ENCODE measurements at places on chromosomes 6 and 20. TPM values are rescaled to one million over a fixed set of nuclear protein-coding genes. Genes with fewer than 3 reads are reported as not detected.

DNA sequence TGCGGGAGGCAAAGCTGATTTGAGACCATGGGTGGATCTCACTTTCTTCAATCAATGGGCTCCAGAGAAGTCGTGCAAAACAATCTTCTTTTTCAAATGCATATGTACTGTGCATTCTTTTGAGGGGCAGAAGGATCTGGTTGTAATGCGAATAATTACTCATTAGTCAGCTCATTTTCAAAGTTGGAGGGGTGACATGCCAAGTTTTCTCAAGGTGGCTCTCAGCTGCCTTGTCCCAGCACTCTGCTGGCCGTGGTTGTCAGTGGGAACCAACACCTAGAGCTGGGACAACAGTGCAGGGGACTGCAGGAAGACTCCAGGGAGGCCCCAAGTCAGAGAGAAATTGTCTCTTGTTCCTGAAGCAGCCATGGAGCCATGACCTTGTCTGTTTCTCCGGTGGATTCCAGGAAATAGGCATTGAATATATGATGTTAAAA is 25.3 kb downstream of the MYT1 start:
- no peak for DNase-seq

DNA sequence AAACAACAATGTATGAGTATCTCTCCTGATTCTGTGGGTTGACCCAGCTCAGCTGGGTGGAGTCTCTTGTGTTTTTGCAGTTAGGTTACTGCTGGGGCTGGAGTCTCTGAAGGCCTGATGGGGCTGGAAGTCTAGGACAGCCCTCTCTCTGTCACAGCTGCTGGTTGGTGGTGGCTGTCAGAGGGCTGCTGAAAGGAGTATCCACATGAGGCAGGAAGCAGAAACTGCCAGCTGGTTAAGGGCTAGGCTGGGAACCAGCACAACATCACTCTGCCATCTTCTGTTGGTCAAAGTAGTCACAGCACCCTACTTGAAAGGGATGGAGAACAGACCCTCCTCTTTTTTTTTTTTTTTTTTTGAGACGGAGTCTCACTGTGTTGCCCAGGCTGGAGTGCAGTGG is 10.0 kb upstream of the PACSIN1 start:
- DNase-seq = no peak

DNA sequence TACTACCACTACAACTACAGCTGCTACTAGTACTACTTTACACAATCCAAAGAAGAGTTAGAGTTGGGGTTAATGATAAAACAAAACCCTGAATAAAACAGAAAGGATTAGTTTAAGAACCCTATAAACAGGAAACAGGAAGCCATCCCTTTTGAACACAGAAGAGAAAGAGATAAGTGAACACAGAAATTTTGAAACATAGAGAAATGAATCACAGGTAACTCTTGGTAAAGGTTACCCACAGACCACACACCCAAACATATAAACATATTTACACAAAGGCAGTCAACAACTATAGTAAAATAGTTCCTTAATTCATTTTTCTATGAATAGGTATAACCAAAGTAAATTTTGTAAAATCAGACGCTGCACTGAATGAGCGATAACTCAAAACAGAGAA is 98.1 kb downstream of the RNGTT start:
- no peak for DNase-seq

DNA sequence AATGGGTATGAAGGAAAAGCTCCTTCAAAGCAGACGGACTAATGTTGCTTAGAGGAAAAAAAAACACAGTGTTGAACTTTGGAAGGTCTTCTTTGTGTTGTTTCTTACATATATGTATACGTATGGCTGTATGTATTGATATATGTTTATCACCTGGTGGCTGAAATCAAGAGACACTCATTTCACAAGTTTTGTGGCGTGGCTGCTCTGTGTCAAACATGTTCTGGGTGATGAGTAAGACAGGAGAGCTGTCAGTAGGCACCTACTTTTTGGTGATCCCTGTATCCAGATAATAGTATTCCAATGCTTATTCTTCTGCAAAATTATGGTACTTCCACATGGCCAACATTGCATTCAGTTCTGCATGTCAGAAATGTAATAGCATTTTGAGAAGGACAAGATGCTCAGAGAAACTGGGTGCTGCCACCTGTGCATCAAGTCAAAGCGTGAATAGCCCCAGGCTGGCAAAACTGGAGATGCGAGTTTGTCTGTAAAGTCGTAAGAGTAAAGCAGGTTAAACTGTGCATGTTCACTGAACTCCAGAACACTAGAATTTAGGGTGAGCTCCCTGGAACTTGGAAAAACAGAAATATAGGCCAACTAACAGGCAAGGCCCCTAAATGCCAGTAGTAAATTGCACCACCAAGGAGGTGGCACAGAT is 67.9 kb downstream of the ARMC2 start:
- DNase-seq = peak; percentile 24

DNA sequence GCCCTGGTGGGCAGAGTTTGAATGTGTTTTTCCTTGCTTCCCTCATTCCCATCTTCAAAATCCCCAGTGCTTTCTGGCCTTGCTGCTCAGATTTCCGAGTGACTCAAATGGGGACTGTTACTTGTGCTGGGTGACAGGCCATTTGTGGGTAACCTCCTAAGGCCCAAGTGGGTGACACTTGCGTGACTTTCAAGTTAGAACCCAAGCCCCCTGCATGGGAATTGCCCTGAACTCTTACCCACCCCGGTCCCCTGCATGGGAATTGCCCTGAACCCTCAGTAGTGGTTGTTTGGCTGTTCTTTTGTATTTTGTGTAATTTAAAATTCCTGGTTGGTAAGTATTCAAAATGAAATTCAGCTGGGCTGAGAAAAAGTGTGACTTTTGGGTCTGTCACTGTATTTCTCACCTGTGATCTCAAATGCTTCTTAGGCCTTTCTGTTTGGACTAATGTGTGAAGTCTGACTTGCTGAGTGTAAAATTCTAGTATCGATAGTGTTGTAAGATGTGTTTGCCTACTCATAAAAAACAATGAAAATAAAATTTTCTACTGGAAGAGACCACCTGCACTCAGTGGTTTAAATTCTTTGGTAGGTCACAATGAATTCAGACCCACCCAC is 12.4 kb upstream of the RBM38 start:
- no peak for DNase-seq

GRCh38 chr6:137230547-137230946 is 11.4 kb upstream of the IFNGR1 start:
- DNase-seq = no peak

DNA sequence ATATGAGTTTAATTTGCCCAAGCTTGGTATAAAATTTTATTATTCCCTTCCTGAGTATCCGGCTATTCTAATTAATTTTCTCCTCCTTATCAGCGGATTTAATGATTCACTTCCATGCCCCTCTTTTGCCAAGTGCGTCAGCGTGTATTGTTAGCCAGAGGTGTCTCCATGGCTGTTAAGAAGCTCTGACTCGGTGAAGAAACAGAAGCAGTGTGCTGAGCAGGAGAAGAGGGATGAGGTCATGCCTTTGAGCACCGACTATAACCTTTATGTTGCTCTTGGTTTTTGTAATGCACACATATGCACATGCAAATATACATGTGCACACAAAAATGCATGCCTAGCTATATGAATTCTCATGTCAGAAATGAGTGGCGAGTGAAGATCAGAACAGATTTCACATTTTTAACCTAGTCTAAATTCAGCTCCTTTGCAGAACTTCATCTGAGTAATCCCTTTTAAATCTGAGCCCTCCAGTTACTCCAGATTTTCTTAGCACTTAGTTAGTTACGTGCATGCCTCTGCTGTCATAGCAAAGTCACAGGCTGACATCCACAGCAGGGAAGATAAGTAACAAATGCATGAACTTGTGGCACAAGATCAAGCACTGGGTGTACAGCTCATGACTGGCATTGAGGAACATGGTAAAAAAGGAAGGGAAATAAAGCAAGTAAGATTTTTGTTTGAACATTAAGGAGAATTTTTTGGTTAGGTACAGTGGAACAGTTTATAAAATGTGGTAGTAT is 24.3 kb downstream of the HTR1E start:
- no peak for DNase-seq

DNA sequence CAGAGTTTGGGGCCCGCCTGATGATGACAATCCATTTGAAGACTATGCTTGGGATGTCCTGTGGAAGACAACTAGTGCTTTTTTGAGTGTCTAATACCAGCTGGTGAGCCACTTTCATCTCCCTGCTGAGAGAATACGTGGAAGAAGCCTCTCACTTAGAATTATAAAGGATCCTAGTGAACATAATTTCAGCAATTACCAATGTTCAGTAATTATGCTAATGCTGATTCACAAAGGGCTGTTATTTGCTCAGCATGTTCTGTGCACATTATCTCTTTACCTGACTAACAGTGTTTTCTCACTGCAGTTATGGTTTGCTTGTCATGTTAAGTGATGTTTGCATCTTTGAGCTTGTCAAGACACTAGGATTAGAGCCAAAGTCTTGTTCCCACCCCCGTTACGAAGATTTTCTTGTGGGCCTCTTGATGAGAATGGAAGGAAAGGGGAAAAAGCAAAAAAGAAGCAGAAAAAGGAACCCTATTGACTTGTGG is 282.1 kb upstream of the CHD6 start:
- no peak for DNase-seq

GRCh38 chr6:90425161-90425641 is 128.6 kb upstream of the BACH2 start:
- peak; percentile 34 for DNase-seq

- no peak for DNase-seq
Measured at GRCh38 chr6:37717836-37718251, 20.2 kb upstream of the MDGA1 start.

DNA sequence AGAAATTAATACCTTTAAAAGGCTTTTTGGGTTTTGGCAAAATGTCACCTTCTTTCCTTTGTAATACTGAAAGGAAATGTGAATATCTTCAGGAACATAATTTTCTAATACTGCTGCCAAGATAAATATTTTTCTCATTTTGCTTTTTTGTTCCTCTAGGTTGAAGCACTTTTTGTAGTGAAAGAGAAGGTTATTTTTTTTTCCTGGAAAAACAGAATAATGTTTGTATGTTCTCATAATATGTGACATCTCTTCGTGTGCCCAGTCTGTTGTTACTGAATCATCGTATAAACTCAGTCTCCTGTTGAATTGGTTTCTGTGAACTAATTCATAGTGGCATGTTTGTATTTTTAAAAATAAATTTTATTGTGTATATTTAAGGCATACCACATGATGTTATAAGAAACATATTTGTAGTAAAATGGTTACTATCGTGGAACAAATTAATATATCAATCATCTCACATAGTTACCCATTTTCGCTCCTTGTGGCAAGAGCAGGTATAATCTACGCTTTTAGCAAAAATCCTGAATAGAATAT is 74.4 kb downstream of the SH3BGRL2 start:
- DNase-seq = no peak

- peak; percentile 97 for DNase-seq
Measured at GRCh38 chr6:37818536-37819176, 871 bp upstream of the ZFAND3 start.

- DNase-seq = no peak
Measured at GRCh38 chr6:168939796-168940195, 313.9 kb downstream of the THBS2 start.

- no peak for DNase-seq
Measured at GRCh38 chr20:37066168-37066567, 29.6 kb downstream of the RBL1 start.

DNA sequence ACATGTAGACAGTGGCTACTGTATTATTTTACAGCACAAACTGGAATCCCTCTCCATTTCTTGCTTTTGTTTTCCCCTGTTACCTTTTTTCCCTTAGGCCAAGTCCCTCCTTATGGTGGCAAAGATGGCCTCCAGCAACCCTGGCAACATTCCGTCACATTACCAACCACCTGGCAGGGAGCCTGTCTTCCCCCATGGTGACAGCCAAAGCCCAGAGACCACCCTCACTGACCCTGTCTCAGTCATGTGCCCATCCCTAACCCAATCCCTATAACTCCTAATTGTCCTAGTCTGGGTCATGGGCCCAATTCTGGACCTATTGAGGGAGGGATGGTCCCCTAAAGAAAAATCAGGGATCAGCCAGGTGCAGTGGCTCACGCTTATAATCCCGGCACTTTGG is 27.6 kb downstream of the PARD6B start:
- DNase-seq = no peak

DNA sequence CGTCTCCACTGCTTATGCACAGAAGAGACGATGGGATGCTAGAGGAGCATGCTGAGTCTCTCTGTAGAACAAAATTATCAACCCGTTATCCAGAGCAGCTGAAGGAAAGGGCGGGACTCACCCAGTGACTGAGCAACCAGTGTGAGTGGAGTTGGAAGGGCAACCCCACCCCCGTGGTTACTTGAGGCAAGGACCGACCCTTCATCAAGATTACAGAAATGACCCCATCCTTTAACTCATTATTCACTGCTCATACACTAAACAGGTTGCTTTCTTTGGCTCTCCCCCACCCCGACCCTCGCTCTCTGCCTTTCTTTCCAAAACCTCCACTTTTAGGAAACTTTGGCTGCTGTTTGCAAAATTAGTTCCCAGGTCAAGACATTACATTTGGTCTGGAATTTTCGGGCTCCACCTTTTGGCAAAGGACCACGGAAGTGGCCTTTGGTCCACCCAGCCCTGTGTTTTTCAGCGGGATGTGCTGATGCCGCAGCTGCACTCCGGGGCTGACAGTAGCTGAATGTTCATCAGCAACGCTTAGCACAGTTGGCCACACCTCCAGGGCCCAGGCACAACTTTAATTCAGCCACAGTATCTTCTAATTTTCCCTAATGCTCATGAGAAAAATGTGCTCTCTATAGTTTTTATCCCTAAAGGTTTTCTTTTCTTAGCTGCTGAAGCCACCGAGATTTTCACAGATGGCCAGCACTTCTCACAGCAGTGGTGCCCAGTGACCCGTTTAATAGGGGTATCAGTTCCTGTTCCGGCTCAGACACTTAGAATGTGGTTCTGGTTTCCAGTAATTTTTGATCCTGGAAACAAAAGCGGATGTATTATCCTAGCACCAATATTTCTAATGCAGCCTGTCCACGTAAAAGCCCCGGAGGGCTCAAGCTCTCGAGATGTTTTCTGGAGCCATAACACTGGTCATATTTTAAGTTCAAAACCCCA is 103.6 kb upstream of the NXT1 start:
- DNase-seq = no peak

DNA sequence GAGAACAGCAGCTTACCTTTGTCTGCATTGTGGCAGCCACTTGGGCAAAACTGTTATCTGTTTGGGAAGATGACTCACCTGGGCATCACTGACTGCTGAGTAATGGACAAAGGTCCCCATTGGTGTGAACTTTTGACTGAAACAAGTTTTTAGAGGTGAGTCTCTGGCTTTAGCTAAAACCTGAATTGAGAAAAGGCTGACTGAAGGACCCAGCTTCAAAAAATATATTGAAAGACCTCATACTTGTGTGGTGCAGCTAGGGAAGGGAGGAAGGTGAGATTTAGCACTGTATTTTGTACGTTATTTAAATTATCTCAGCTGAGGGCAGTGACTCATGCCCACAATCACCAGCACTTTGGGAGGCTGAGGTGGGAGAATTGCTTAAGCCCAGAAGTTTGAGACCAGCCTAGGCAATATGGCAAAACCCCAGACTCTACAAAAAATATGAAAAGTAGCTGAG is 4.5 kb upstream of the CITED2 start:
- DNase-seq = peak; percentile 42

GRCh38 chr6:41039060-41039998 is at the start of gene UNC5CL:
UNC5CL (minus strand) TSS chr6:41039221; CDS start chr6:41035074, 4,147 bp downstream.
- peak; percentile 79 for DNase-seq

CD93 gene
- 0.84 TPM for total RNA-seq

ZC2HC1B gene
- not detected for total RNA-seq

SUMO4 gene
- 4.7 TPM for total RNA-seq

VNN1 gene
- not detected for total RNA-seq

GTSF1L gene
- total RNA-seq = 0.23 TPM

FNDC1 gene
- not detected for total RNA-seq

All from activated CD4-positive, alpha-beta T cell treated with anti-CD3 and anti-CD28 coated beads for 36 hours (primary cell).